AG04450 (cell line): ENCODE measurements at places on chromosomes 11 and 22. TPM values are rescaled to one million over a fixed set of nuclear protein-coding genes. Genes with fewer than 3 reads are reported as not detected.

DNA sequence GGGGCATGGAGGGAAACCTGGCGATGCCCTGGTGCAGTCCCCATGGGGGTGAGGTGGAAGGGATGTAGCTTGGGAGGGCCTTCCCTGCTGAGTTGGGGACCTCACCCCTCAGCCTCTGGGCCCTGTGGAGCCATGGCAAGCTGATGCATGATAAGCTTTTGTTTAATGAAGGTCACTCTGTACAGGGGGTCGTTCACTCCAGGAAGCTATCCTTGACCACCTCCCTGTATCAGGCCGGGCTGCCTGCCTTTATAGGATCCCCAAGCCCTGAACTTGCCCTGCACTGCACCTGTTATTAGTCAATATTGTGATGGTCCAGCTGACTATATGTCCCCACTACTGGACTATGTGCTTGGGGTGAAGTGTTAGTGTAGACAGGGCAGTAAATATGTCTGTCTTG lies 49.7 kb upstream of the MYEOV start:
- no peak for DNase-seq

DNA sequence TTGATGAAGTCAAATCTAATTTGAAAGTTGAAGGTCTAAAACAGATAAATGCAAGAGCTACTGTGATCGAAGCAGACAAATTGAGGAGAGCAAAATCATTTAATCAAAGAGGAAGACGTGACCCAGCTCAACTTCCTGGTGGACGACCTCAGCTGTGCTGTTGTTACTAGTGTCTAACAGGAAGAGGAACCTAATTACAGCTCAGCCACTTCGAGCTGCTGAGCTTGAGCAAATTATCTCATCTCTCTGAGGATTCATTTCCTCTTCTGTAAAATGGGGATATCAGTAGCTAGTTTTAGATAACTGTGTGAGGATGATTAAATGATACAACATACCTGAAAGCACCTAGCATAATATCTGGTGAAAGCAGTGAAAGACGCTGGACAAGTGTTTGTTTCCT lies 48.6 kb upstream of the OLFML1 start:
- no peak for DNase-seq

MYEOV gene
- 1.6 and 3.3 TPM in 2 replicates for polyA plus RNA-seq

DNA sequence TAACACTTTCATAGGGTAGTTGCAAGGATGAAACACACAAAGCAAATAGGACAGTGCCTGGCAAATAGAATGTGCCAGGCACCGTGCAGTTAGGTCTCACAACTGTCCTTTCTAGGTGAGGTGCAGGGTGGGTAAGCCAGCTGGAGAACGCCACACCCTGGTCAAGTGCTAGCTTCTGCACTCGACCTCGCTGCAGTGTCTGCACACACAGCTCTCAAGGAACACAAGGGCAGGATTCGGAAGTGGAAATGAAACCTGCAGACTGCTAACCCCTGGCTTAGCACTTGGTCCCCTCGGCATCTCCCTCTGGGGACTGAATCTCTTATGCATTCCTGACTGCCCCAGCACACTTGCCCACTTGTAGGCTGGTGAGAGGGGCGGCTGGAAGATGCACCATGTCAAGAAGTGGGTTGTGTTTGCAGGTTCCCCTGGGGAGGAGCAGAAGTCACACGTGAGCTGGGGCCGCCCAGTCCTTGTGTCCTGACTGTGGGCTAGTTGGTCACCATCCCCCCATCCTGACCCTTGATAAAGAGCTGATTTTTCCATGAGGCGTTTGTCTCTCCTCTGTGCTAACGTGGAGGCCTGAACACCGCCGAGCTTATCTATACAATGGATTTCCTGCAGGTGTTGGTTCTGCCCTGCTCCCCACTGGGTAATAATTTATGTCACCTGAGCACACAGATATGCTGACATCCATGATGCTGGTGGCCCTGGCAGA lies 89.0 kb downstream of the MICAL2 start:
- no peak for DNase-seq

GRCh38 chr11:48073031-48073861 lies 92.9 kb downstream of the PTPRJ start:
- DNase-seq, result no peak

THYN1 gene
- polyA plus RNA-seq, result 73.3 and 80.8 TPM in 2 replicates

KRTAP5-8 gene
- 0.06 TPM in 1 of 2 replicates, not detected in the other for polyA plus RNA-seq

DNA sequence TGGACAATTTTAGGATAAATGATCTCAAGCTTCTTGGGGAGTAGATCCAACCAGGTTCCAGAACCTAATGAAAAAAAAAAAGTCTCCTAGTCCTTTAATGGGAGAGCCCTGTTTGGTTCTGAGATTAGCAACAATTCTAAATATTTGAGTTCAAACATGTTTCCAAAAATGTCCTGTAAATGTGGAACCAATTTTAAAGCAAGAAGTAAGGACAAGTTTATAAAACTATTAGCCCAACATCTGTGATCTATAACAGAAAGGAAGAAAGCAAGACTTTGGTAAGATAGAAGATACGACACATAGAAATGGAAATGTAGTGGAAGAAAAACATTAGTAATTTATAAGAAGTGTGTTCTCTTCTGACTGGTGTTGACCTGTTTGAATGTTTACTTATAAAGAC lies 79.7 kb upstream of the SLC5A12 start:
- no peak for DNase-seq

GRCh38 chr22:38110863-38111852 lies 674 bp upstream of the BAIAP2L2 start:
- no peak for DNase-seq

DNA sequence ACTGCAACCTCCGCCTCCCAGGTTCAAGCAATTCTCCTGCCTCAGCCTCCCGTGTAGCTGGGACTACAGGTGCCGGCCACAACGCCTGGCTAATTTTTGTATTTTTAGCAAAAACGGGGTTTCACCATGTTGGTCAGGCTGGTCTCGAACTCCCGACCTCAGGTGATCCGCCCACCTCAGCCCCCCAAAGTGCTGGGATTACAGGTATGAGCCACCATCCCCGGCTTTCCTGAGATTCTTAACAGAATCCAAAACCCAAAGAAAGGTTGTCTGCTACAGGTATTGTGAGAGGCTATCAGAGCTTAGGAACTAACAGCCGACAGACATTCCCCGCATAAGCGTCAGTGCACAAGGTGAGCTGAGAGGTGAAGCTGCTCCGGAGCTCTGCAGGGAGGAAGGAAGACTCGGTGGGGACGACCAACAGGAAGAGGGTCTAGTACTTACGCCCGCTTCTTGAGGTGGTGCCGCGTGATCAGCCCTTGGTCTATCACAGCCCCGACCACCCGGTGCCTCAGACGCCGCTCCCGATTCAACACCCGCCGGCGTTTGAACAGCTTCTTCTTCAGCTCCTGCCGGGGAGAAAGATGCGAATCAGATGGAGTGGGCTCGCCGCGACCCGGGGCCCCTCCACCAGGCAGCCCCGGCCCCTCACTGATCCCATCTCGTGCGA lies 470 bp downstream of the C11orf98 start:
- no peak for DNase-seq

DNA sequence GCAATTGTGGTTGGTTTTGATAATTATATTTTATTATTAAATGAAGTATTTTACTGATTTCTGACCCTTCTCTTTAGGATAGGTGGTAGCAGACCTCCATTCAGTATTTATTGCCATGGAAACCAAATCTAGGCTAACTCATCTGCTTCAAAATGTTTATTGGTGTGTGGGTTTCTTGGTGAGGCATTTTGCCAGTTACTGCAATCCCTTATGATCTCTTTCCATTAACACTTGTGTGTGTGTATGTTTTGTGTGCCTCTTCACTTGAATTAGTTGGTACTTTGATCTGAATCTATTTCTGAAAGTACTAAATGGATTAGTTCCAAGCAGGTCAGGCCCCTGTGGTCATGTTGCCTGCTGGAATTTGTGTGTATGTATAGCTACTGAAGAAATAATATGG lies 184.4 kb upstream of the C11orf87 start:
- DNase-seq, result no peak

STX5 gene
- 51.7 and 52.1 TPM in 2 replicates for polyA plus RNA-seq

DNA sequence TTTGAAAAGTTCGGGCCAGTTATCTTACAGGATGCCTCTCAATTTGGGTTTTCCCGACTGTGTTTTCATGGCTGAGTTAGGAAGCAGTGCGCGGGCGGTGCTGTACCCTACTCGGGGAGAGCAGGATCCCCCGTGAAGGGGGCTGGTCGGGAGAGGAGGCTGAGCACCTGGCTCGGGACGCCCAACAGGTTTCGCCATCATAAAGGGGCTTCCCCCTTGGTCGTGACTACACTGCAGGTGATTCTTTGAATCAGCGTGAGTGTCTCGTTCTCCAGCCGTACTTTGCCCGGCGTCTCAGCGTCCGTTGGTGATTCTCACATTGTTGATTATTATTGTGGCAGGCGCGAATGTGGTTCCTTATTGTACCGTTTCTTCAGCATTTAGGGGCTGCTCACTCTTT lies 46.6 kb downstream of the ST14 start:
- DNase-seq, result no peak

SNX15 gene
- 8.0 and 10.5 TPM in 2 replicates for polyA plus RNA-seq

GVQW3 gene
- 1.6 and 1.7 TPM in 2 replicates for polyA plus RNA-seq

AMOTL1 gene
- polyA plus RNA-seq, result 40.5 and 43.7 TPM in 2 replicates

DNA sequence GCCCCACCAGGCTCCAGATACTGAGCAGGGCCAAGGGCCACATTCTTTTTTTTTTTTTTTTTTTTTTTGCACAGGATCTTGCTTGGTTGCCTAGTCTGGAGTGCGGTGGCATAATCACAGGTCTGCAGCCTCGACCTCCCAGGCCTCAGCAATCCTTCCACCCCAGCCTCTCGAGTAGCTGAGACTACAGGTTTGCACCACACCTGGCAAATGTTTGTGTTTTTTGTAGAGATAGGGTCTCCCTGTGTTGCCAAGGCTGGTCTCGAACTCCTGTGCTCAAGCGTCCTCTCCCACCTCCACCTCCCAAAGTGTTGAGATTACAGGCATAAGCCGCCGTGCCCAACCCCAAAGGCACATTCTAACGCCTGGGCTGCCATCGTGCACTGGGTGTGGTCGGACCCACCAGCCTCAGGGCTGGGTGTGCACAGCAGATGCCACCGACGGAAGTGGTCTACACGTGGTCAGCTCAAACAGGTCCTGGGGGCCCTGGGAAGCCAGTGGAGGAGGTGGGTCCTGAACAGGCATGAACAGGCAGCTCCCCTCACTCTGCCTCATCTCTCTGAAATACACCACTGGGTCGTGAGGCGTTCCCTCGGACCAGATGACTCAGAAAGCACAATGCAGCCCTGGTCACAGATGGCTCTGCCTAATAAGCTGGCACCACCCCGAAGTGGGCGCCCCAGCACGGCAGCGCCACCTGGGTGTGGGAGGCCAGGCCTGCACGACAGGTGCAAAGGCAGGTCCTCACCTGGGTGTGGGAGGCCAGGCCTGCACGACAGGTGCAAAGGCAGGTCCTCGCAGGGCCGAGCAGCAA lies 5.1 kb upstream of the B4GALNT4 start:
- no peak for DNase-seq

- no peak for DNase-seq
These were observed 299.3 kb downstream of the NXPE2 start for GRCh38 chr11:114977651-114978050.

- DNase-seq, result no peak
These were observed 202.1 kb upstream of the FAT3 start for GRCh38 chr11:92022499-92022898.

DNA sequence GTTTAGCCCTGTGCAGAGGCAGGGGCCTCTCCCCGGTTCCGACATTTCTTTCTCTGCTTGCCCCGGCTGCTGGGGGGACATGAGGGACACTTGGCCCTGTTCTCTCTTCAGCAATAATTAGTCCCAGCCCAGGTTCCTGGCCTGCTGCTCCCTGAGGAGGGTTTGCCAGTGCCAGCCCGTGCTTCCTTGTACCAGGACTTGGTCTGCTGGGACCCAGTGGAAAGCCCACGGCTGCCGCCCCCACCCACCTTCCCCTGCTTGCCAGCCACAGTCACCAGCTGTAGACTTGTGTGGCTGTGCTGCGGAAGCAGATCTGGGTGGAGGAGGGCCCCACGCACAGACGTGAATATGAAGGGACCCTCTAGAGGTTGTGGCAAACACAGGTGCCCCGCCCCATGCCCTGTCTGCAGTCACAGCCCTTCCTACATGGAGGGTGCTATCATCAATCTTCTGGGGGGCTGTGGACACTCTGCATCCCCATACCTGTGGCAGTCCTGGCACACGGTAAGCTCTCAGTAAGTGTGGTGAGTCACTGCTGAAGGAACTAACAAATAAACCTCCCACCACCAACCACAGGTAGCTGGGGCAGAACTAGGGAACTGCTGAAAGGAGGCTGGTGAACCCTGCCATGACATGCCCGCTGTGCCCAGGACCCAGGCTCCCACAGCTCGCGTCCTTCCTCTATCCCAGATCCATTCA lies 949 bp downstream of the TP53AIP1 start:
- DNase-seq, result no peak

DNA sequence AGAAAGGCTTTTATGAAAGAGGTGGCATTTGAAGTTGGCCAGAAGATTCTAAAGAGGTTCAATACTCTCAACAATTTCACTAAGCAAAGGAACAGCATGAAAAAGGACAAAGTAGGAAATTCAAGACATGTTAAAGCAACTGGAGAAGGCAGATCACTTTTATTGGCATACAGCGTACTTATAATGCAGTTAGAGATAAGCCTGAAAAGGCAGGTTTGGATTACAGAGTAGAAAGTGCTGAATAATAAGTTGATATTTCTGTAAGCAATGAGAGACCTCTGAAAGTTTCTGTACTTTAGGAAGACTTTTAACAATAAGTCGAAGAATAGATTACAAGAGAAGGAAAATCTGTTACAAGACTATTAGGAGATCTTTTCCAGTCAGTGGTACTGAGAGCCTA lies 25.1 kb downstream of the MTMR2 start:
- DNase-seq, result no peak
